NCI-H526 treated with DMSO at 0.1 percent for 48 hours (cell line): ENCODE measurements at places on chromosomes 11 and 22.

- DNase-seq: no peak
These were observed 1349.0 kb downstream of the BRD1 start for GRCh38 chr22:48478529-48479265.

DNA sequence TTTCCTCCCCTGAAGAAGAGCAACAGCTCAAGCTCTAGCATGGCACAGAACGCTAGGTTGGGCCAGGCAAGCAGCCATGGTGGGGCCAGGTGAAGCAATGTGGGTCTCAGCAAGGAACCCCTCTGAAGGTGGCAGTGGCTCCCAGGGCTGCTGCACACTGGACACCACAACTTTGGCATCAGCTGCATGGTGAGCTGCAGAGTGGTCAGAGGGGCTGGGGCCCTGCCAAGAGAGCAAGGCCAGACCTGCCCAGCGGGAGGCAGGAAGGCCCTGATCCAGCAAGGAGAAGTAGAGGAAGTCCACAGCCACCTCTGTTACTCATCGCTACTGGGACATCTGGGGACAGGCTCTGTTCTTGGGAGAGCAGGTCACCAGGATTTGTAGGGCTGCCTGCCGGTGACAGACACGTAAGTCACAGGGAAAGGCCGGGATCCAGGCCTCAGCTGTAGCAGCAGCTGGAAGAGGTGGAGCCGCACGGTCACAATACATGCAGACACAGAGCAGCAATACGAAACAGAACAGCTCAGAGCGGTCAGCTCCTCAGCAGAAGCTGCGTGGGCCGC, 12.4 kb downstream of the CYB561A3 start:
- no peak for DNase-seq

- no peak for DNase-seq
These were observed 17.3 kb downstream of the BARX2 start for GRCh38 chr11:129392995-129393394.

GRCh38 chr11:101453682-101454081, 130.1 kb downstream of the TRPC6 start:
- DNase-seq: no peak
